ENCODE measurements at places on chromosomes 7 and 10. TPM values are rescaled to one million over a fixed set of nuclear protein-coding genes. Genes with fewer than 3 reads are reported as not detected.

The TRIM73 gene
- total RNA-seq: 2.4 TPM

The ZNF727 gene
- 1.6 TPM for total RNA-seq

- no peak overlapping the region for H3K27ac ChIP-seq
- H3K27me3 ChIP-seq: no peaks in the 10 kb centered on the region
- no peak overlapping the region for H3K4me3 ChIP-seq
- H3K36me3 ChIP-seq: no peaks in the 10 kb centered on the region
Measured at GRCh38 chr7:141042222-141043193, 27.8 kb upstream of the MRPS33 start.

- H3K4me3 ChIP-seq: no peak overlapping the region
- H3K4me1 ChIP-seq: no peaks in the 10 kb centered on the region
- no peak overlapping the region for H3K27ac ChIP-seq
- no peaks in the 10 kb centered on the region for H3K27me3 ChIP-seq
- DNase-seq: no peak
- no peaks in the 10 kb centered on the region for H3K36me3 ChIP-seq
Measured at GRCh38 chr7:154986200-154986945, 16.6 kb downstream of the PAXIP1 start.

- H3K36me3 ChIP-seq: no peaks in the 10 kb centered on the region
- no peaks in the 10 kb centered on the region for H3K27me3 ChIP-seq
- no peak overlapping the region for H3K4me3 ChIP-seq
- DNase-seq: no peak
- H3K27ac ChIP-seq: no peak overlapping the region
Measured at GRCh38 chr7:45328403-45328981, 170.9 kb downstream of the RAMP3 start.

- no peaks in the 10 kb centered on the region for H3K27me3 ChIP-seq
- no peak overlapping the region for H3K4me3 ChIP-seq
- no peaks in the 10 kb centered on the region for H3K4me1 ChIP-seq
- no peak for DNase-seq
- H3K36me3 ChIP-seq: no peaks in the 10 kb centered on the region
Measured at GRCh38 chr7:137146552-137147337, 196.8 kb downstream of the PTN start.

DNA sequence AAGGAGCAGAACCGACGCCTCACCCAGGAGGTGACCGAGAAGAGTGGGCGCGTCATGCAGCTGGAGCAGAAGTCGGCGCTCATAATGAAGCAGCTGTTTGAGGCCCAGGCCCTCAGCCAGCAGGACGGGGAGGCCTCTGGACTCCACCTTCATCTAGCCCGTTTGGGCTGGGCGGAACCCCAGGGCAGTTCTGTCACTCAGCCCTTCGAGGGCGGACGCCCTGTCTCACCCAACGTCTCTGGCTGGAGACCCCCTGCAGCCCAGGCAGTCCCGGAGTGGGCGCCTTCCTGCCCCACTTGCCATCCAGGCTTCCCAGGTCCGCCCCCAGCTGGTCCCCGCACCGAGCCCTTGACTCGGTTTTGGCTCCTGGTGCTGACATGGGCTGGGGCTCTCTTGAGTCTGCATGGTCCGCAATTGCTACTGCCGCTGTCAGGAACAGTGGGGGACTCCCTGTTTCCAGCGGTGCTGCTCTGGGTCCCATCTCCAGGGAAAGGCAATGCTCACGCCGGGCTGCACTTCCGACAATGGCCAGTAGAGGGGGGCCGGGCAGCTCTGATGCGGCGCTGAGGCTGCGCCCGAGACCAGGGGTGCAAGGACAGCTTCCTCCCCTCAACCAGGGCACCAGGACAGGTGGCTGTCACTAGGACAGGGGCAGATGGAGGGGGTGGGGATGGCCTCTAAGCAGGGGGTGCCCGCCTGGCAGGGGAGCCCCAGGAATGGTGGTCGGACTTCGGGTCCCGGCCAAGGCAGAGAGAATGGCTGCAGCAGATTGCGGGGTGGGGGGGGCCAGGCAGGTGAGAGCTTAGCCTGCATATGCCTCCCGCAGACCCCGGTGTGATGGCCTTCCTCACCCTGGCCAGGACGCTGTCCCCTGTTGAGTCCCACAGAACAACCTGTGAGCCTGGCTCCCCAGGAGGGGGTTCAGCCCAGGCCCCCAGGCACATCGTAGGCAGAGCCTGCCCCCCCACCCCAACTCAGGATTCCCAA, 71.2 kb upstream of the KCTD7 start:
- no peak overlapping the region for H3K27ac ChIP-seq
- peaks cover 34% of the 10 kb centered on the region for H3K36me3 ChIP-seq
- H3K4me1 ChIP-seq: peaks cover 16% of the 10 kb centered on the region

DNA sequence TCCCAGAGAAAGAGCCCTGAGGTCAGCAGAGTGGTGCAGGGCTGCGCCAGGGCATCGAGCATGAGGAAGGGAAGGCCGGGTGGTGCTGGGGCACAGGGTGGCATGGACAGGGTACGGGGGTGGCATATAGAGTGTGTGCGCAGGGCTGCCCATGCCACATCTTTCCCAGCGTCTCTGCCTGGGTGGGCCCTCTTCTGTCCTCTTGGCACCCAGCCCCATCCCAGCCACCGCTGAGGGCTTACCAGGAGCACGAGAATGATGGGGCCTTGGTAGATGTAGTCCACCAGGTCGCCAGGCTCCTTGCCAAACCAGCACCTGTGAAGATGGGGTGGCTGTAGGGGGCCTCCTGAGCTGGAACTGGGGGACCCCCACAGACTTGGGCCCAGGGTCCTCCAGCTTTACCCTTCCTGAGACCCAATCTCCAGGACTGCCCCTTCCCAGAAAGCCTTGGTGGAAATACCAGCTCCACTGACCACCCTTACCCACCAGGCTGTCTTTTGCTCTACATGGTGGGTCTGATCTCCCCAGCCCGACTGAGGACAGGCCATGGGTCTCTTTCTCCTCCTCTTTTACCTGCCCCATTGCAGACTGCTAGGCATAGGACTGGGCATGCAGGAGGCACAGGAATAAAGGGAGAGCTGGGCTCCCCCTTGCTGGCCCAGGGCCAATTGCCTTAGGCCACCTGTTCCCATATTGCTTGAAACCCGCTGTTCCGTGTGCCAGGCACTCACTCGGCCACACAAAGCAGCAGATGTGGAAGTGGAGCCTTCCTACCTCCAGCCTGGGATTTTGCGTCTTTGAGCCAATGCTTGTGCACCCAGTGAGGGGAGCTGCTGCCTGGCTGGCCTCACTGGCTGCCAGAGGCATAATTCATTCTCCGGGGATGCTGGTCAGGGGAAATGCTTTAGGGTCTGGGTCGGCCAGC, 21.7 kb downstream of the CRHR2 start:
- no peaks in the 10 kb centered on the region for H3K4me1 ChIP-seq
- no peak overlapping the region for H3K27ac ChIP-seq
- no peak overlapping the region for H3K4me3 ChIP-seq
- no peaks in the 10 kb centered on the region for H3K36me3 ChIP-seq
- no peaks in the 10 kb centered on the region for H3K27me3 ChIP-seq
- no peak for DNase-seq

- H3K4me1 ChIP-seq: no peaks in the 10 kb centered on the region
- DNase-seq: no peak
- H3K27ac ChIP-seq: no peak overlapping the region
- H3K4me3 ChIP-seq: no peak overlapping the region
- H3K36me3 ChIP-seq: no peaks in the 10 kb centered on the region
Measured at GRCh38 chr7:147903536-147904218, 686.9 kb upstream of the C7orf33 start.

DNA sequence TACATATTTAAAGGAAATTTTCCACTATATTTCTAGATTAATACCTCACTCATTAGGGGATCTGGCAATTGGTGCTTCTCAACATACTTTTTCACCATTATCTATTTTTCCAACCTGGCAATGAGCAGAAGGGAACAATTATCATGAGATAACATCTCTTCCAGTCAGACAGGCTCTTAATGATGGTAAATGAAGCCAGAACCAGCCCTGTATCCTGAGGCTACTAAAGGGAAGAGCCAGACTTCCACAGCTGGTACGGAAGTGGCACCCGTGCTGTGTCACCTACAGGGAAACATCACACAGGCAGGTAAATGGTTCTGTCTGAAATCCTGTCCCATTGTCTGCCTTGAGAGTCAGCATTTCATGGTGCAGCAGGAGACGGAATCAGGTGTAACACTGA, 75.9 kb downstream of the ELMO1 start:
- DNase-seq: no peak
- H3K27ac ChIP-seq: no peak overlapping the region
- no peaks in the 10 kb centered on the region for H3K27me3 ChIP-seq
- no peak overlapping the region for H3K4me3 ChIP-seq

GRCh38 chr7:66847879-66848790, 72.9 kb upstream of the TMEM248 start:
- no peak overlapping the region for H3K4me3 ChIP-seq
- no peaks in the 10 kb centered on the region for H3K27me3 ChIP-seq
- peak overlapping the region; percentile 7 for H3K27ac ChIP-seq
- no peaks in the 10 kb centered on the region for H3K36me3 ChIP-seq

DNA sequence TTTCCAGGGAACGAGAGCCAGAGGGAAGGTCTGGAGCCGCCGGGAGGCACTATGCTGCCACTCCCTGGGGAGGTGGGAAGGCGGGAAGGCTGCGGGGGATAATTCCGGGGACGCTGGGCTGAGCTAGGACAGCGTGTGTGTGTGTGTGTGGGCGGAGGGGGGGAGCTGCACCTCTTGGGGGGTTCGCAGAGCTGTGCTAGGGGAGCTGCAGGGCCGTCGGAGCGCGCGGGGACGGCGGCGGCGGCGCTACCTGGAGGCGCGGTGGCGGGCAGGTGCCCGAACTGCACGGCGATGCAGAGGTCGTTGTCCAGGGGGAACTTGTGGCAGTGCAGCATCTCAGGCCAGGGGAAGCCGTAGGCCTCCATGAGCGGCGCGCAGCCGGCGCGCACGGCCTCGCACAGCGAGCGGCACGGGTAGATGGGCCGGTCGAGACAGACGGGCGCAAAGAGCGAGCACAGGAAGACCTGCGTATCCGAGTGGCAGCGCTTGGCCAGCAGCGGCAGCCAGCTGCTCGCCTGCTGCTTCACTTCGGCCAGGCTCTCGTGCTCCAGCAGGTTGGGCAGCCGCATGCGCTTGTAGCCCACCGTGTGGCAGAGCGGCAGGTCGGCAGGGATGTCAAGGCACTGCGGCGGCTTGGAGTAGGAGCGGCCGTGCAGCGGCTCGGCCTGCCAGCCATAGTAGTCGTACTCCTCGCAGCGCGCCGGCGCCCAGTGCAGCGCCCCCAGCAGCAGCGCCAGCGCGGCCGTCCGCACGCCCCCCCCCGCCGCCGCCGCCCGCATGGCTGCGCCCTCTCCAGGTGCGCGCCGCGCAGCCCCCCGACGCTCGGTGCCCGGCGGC, 526 bp downstream of the SFRP5 start:
- H3K4me1 ChIP-seq: peaks cover 7% of the 10 kb centered on the region
- peak overlapping the region; percentile 39 for H3K4me3 ChIP-seq
- H3K36me3 ChIP-seq: no peaks in the 10 kb centered on the region
- peak; percentile 85 for DNase-seq
